ENCODE measurements at places on chromosomes 12 and 14.

DNA sequence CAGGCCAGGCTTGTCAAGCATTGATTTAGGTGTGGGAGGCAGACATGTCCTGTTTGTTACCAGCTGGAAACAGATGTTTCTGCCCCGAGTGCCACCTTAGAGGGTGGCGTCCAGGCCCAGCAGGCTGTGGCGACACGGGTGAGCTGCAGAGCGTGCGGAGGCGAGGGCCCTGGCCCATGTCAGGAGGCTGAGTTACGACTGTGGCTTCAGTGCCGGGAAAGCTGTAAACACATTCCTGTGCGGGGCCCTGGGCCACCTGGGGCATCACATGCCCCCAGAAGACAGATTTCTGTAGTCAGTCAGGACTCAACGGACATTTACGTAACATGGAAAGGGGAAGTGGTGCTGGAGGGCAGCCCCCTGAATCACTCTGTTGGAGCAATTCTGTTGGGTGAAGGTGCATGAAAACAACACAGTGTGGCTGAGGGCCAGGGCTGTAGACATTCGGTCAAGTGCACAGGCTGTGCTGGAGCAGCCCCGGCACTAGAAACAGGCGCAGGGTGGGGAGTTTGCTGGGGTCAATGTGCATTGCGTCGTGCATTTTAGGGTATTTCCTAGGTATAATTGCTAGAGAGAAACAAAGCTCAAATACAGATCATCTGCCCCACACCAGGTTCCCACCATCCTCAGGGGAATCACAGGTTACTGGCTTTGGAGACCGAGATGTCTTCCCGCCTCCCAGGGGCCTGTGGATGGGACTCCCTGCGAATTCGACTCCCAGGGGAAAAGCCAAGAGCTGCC lies 291.8 kb downstream of the TMEM121 start:
- no peak for DNase-seq

- DNase-seq: no peak
Measured at GRCh38 chr12:63805704-63806672, 26.3 kb downstream of the RXYLT1 start.

DNA sequence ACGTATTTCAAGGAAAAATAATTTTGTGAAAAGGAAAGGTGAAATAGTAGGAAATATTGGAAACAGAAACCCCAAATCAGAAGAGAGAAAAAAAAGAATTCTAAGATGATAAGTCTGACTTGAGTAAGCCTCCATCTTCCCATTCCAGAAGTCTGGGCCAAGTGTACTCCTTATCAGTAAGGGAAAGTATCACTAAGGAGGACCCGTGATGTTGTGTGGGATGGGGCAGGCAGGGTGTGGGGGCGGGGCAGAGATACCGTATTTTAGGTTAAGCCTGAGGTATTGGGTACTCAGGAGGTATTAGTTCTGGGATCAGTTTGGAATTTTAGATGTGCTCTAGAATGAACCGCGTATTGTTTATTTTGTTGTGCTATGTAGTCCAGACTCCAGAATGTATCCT lies 33.8 kb upstream of the PSMA6 start:
- no peak for DNase-seq

- DNase-seq: no peak
Measured at GRCh38 chr14:39320318-39320717, 86.6 kb downstream of the MIA2 start.

DNA sequence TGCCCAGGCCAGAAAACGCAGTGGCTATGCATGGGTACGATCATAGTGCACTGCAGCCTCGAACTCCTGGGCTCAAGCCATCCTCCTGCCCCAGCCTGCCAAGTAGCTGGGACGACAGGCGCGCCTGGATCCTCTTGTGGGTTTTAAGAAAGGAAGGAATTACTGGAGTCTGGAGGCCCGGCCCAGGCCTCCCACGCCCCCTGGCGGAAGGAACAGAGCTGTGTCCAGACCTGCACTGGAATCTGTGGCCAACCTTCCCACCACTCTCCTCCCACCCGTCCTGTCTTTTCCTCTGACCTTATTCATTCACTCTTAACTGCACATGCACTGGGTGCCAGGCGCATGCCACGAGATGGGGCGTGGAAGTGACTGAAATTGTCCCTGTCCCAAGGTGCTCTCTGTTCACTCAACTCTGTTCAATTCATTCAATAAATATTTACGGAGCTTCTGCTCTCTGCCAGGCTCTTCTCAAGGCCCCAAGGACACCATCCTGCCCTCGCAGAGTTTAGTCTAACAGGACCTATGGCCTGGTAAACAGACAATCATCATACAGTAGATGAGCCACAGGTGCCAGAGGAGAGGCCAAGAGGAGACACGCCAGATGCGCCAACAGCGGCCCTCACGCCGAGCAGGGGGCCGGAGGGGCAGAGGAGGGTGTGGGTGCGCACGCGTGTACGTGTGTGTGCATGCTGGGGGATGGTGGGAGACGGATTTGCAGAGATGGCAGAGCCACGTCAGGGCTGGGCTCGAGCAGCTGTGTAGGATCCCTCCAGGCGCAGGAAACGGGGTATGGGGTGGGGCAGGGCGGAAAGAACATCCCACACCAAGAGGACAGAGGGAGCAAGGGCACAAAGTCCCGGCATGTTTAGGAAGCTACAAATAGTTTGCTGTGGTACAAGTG lies 13.7 kb upstream of the TMEM106C start:
- peak; percentile 24 for DNase-seq

DNA sequence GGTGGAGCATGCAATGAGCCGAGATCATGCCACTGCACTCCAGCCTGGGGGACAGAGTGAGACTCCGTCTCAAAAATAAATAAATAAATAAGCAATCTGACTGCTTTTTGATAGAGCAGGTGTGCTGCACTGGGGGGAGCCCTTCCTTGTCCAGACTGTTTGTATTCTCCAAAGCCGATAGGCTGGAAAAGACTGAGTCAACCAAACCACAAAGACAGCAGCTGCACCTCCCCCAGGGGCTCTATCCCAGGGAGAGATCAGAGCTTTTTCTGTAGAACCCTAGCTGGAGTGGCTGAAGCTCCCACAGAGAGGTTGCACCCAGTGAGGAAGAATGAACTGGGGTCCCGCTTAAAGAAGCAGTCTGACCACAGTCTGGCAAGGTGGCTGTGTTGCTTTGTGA lies 45.8 kb upstream of the LALBA start:
- DNase-seq: no peak

DNA sequence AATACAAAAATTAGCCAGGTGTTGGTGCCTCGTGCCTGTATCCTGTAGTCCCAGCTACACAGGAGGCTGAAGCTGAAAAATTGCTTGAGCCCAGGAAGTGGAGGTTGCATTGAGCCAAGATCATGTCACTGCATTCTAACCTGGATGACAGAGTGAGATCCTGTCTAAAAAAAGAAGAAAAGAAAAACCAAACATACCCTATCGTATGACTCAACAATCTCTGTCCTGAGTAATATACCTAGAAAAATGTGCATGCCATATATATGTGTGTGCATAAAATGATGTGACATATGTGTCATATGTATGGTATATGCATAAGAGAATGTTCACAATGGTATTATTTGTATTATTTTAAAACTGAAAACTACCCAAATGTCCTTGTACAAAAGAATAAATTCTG lies 261.5 kb upstream of the CLEC14A start:
- DNase-seq: no peak

- DNase-seq: no peak
Measured at GRCh38 chr12:5546616-5547015, 114.7 kb downstream of the NTF3 start.

DNA sequence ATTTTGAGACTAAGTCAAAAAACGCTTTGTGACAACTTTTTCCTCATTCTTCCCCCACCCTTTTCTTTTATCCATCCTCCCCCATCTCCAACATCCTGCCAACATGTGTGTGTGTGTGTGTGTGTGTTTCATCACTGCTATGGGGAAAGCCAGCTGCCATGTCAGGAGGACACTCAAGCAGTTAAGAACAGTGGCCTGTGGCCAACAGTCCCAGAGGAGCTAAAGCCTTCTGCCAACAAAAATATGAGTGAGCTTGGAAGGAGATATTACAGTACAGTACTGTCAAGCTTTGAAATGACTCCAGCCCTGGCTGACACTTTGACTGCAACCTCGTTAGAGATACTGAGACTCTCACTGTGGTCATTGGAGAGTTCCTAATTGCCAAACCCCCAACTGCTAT lies 5.0 kb upstream of the CSRP2 start:
- no peak for DNase-seq

DNA sequence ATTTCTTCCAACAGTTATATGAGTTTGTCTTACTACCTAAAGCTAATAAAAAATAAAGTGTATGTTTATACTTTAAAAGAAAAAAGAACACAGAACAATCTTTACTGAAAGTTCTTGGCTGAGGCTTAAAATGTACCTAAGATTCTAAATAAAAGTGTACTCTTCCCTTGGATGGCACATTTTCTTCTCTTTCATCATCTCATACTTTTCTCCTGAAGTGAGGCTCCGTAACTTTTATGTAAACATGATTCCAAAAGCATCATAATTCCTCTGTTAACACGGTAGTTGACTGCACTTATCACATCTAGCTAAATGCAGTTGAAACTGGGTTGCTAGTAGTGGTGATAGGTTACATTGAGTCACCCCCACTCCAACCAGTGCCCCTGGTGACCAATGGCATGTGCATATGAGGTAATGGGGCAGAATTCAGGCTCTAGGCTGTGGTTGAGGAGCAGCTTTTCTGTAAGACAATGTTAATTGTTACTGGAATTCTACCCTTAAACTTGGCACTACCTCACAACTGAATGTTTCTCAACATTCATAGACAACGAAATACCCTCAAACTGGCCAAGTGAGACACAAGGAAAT lies 38.4 kb downstream of the WASHC3 start:
- no peak for DNase-seq

DNA sequence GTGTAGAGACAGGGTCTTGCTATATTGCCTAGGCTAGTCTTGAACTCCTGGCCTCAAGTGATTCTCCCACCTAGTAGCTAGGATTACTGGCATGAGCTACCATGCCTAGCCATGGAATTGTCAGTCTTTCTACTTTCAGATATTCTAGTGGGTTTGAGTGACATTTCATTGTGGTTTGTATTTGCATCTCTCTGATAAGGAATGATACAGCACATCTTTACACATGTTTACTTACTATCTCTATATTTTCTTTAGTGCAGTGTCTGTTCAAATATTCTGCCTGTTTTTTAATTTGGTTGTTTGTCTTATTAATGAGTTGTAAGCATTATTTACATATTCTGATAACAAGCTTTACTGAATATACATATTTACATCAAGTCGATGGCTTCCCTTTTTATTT lies 73.6 kb downstream of the CMKLR1 start:
- no peak for DNase-seq

DNA sequence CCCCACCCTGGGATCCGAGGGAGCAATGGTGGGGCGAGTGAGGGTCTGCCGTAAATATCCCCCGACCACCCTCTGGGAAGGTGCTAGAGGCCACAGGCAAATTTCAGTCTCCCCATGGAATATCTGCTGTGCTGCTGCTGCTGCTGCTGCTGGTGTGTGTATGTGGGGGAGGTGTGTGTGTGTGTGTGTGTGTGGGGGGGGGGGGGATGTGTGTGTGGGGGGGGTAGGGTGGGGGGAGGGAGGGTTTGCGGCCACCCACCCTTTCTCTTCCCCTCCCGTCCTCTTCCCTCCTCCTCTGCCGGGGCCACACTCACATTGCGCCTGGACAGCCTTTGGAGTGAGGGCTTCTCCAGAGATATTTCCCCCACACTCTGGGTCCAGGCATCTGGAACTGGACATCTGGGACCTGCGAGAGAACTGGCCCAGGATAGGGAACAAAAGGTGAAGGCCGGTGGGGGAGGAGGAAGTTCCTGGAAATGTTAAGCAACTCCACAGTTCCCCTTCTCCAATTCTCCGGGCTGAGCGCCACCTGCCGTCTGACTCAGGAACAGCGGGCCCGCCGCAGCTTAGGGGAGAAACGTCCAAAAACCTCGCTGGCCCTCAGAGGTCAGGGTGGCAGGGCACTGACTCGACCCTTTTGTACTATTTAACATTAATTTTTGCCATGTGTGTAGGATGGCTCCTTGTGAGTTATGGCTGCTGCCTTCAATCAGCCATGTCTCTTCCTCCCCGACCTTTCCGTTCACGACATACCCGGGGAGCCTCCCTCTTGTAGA lies at the start of gene C1RL:
Gene C1RL (minus strand): TSS at position 419 of the 776 bp plus-strand sequence. CDS start 34 bp downstream, at position 385.
- DNase-seq: peak; percentile 56

DNA sequence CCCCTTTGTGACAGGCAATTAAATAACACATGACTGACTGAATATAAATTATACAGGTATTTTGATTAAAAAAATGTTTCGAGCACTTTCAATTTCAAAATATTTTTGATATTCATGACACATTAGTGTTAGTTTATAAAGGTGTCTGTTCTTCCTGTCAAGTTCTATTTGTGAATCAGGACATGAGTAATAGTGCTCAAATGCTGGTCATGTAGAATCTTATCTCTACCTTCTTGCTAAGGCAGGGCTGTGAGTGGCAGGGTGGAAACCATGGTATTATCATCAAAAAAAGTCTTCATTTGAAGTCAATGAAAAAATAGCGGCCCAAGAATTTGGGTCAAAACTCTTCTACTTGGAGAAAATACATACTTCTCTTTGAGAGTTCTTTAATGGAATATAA lies 250.2 kb downstream of the DACT1 start:
- no peak for DNase-seq

- no peak for DNase-seq
Measured at GRCh38 chr12:95959107-95959506, 16.0 kb downstream of the AMDHD1 start.

- DNase-seq: no peak
Measured at GRCh38 chr12:68623984-68624383, 13.3 kb downstream of the RAP1B start.

- no peak for DNase-seq
Measured at GRCh38 chr14:103179094-103179493, 55.8 kb downstream of the TNFAIP2 start.

DNA sequence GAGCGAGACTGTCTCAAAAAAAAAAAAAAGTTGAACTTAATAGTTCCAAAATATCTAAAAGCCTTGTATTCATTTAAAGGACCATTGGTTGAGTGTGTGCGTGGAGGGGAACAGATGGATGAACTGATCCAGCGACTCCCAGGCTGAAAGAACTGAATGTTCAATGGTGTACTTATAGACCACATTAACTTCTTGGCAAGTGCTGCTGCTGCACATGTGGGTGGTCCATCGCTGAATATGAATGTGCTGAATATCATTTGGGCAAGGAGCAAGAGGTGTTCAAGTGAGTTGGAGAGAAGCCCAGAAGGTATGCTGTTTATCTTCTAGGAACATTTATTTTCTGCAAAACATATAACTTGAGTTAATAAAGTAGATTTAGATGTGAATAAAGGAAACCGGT lies 289.0 kb upstream of the RPL10L start:
- no peak for DNase-seq

DNA sequence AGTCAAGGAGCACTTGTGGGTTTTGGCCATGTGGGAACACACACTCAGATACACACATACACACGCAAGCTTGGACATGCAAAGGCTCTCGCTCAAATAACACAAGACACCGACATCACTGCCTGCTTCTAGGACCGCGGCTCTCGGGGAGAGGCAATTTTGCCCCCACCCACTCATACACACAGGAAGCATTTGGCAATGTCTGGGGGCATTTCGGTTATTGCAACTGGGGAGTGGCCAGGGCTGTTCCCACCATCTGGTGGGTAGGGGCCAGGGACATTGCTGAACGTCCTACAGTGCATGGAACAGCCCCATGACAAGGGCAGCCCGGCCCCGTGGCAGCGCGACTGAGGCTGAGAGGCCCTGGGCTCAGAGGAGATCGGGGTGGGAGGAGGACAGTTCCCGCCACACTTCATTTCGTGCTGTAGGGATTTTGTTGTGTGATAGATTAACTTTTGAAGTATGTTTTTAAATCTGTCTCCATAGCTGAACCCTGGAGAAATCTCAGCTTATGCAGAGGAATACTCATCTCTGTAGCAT lies 35.6 kb downstream of the RIMBP2 start:
- DNase-seq: no peak

Data from central memory CD4-positive, alpha-beta T cell (primary cell).